Stimulated activated naive CD8-positive, alpha-beta T cell treated with anti-CD3 and anti-CD28 coated beads, Interleukin-15, amount 100 ng/mL, for 72 hours (primary cell): ENCODE measurements at places on chromosomes 7 and 10.

GRCh38 chr10:386771-387592, 251.7 kb downstream of the ZMYND11 start:
- no peak for DNase-seq

- DNase-seq: no peak
These were observed 56.8 kb downstream of the CLIP2 start for GRCh38 chr7:74345970-74346369.

- DNase-seq: no peak
These were observed 1176.1 kb downstream of the GATA3 start for GRCh38 chr10:9230625-9231024.

- no peak for DNase-seq
These were observed 1.6 kb downstream of the AKAP9 start for GRCh38 chr7:91942312-91942711.

DNA sequence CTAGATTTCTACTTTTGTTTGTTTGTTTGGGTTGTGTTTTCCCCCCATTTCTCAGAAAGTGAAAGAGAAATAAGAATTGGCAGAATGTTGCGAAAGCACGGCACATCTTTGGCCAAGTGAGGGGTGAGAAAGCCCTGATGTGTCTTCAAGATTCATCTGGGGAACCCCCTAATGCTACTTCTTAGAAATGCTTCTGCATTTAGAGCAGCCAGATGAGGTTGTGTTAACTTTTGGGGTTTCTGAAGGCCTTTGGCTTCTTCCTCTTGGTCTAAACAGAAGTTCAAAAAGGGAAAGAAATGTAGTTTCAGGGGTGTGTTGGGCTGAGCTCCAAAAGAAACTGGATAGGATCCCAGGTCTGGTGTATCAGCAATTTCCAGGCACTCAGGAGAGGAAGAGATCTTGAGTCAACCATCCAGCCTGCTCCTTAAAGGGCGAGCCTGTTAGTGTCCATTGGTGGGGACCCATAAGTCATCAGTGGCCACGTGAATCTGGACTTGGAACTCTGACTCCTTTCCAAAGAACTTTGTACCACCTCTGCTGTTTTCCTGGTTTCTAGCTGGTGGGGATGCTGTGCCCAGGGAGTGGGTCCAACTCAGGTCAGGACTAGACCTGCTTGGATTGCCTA, 6.5 kb downstream of the DUSP5 start:
- peak; percentile 78 for DNase-seq

- no peak for DNase-seq
These were observed 239.2 kb downstream of the GRID1 start for GRCh38 chr10:86127274-86127819.
